ENCODE measurements at places on chromosomes 5 and 9. TPM values are rescaled to one million over a fixed set of nuclear protein-coding genes. Genes with fewer than 3 reads are reported as not detected.

- peaks cover 9% of the 10 kb centered on the region for H3K27me3 ChIP-seq
- peaks cover 13% of the 10 kb centered on the region for H3K4me1 ChIP-seq
These were observed 502 bp upstream of the CERCAM start for GRCh38 chr9:128420060-128420650.

The WNT8A gene
- total RNA-seq, result not detected

GRCh38 chr9:21081999-21082398, 4.3 kb upstream of the IFNB1 start:
- H3K4me1 ChIP-seq, result peaks cover 13% of the 10 kb centered on the region
- no peak for DNase-seq
- peaks cover 2% of the 10 kb centered on the region for H3K27me3 ChIP-seq
- no peak overlapping the region for H3K4me3 ChIP-seq
- no peaks in the 10 kb centered on the region for H3K36me3 ChIP-seq

DNA sequence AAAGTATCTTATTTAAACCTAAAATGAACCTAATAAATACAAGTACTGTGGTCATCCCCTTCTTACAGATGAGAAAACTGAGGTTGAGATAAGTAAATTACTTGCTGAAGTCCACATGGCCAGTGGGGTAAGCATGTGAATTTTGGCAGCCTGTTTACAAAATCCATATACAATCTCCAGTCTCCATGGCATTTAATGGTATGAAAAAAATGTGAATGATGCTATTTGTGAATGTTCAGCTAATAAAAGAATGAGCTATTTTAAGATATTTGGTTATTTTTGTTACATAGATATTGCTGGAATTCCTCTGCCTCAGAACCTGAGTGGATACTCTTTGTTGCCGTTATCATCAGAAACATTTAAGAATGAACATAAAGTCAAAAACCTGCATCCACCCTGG, 19.3 kb upstream of the GPR150 start:
- DNase-seq, result no peak
- H3K36me3 ChIP-seq, result no peaks in the 10 kb centered on the region
- no peak overlapping the region for H3K4me3 ChIP-seq
- no peaks in the 10 kb centered on the region for H3K27me3 ChIP-seq
- no peaks in the 10 kb centered on the region for H3K4me1 ChIP-seq

DNA sequence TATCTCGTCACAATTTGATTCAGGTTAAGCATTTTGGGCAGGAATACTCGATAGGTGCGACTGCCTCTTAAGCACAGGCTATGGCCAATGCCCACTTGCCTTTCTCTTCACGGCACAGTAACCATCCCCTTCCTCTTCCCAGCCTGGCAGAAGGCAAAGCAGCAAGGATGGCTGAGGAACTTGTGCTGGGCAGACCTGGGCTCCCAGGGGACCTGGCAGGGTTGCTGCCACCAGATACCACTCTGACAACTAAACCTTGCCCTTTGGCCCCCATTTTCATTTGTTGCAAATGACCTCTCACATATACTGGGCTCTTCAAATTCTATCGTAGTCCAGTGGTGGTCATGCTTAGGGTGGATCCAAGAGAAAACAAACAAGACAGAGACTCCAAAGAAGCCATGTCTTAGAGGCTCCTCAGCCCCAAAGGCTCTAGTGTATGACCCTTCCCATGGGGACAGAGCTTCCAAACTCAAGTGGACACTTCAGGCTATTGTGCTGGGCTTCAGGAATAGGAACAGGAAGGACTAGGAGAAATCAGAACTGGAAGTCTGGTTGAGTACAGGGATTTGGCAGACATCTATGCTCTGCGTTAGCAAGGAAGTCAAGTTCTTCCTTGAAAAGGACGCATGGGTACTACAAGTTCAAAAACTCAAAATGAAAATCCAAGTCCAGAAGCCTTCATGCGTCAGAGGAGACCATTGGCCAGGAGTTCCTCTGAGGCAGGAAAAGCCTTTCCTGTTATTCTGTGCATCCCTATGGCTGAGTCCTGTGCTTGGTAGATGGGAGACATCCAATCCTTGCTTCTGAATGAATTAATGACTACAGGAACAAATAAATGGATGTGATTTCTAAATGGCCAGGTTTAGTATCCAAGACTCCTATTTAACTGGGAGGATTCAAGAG, 64.6 kb upstream of the PLPP1 start:
- no peaks in the 10 kb centered on the region for H3K36me3 ChIP-seq
- no peaks in the 10 kb centered on the region for H3K27me3 ChIP-seq
- H3K4me3 ChIP-seq, result no peak overlapping the region
- DNase-seq, result peak; percentile 74
- peaks cover 33% of the 10 kb centered on the region for H3K4me1 ChIP-seq

DNA sequence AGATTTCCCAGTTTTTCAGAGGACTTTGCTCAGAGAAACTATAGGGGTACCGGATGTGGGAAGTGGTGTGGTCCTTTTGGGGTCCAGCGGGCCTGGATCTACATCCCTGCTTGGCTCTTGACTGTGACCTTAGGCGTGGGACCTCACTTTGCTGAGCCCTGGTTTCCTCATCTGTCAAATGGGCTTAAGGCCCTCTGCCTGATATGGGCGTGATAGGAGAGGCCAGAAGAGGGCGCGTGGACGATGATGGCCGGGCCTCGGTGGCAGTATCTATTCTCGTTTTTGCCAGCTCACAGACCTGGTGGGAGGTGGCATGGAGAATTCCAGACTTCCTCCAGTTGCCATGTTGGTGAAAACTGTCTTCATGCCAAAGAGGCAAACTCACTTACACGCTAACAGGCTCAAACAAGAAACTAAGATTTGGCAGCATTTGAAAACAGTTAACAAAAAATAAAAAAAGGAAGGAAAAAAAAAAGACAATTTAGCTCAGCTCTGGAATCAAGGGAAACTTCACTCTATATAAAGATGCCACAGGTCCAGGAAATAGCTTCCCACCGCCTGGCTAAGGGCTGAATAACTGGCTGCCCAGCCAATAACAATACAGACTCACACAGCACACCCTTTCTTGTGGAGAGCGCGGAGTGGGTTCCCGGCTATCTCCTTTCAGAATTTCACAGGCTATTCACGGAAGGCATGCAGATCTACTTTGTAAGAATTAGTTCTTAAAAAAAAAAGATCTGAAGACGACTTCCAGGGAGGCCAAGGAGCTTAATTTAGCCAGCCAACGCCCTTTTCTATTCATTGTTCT, 1.7 kb downstream of the SH3PXD2B start:
- no peaks in the 10 kb centered on the region for H3K27me3 ChIP-seq
- peaks cover 2% of the 10 kb centered on the region for H3K36me3 ChIP-seq
- H3K4me3 ChIP-seq, result peak overlapping the region; percentile 98
- DNase-seq, result peak; percentile 90
- peaks cover 40% of the 10 kb centered on the region for H3K4me1 ChIP-seq
- peak overlapping the region; percentile 63 for H3K27ac ChIP-seq

- H3K4me3 ChIP-seq, result no peak overlapping the region
- H3K27me3 ChIP-seq, result no peaks in the 10 kb centered on the region
- peak; percentile 29 for DNase-seq
- H3K27ac ChIP-seq, result no peak overlapping the region
- no peaks in the 10 kb centered on the region for H3K36me3 ChIP-seq
These were observed 42.3 kb upstream of the MOCS2 start for GRCh38 chr5:53151713-53152458.

GRCh38 chr5:123144096-123144495, 55.1 kb downstream of the PRDM6 start:
- no peak for DNase-seq
- no peak overlapping the region for H3K27ac ChIP-seq
- no peak overlapping the region for H3K4me3 ChIP-seq
- H3K36me3 ChIP-seq, result no peaks in the 10 kb centered on the region
- no peaks in the 10 kb centered on the region for H3K4me1 ChIP-seq

The ASPN gene
- not detected for total RNA-seq

DNA sequence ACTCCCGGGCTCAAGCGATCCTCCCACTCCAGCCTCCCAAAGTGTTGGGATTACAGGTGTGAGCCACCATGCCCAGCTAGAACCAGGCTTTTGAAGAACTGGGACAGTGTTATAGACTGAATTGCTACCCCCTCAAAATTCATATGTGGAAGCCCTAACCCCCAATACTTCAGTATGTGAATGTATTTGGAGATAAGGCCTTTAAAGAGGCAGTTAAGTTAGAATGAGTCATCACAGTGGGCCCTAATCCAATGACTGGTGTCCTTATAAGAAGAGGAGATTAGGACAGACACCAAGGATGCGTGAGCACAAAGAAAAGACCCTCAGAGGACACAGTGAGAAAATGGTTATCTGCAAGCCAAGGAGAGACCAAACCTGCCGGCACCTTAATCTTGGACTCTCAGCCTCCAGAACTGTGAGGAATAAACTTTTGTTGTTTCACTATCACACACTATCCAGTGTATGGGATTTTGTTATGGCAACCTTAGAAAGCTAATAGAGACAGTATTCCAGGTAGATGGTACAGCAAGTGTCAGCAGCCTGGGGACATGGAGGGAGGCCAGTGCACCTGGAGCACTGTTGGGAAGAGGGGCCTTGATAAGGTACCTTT, 31.4 kb upstream of the ERGIC1 start:
- H3K4me1 ChIP-seq, result peaks cover 37% of the 10 kb centered on the region
- no peaks in the 10 kb centered on the region for H3K27me3 ChIP-seq
- H3K4me3 ChIP-seq, result no peak overlapping the region
- peak; percentile 47 for DNase-seq
- no peak overlapping the region for H3K27ac ChIP-seq

DNA sequence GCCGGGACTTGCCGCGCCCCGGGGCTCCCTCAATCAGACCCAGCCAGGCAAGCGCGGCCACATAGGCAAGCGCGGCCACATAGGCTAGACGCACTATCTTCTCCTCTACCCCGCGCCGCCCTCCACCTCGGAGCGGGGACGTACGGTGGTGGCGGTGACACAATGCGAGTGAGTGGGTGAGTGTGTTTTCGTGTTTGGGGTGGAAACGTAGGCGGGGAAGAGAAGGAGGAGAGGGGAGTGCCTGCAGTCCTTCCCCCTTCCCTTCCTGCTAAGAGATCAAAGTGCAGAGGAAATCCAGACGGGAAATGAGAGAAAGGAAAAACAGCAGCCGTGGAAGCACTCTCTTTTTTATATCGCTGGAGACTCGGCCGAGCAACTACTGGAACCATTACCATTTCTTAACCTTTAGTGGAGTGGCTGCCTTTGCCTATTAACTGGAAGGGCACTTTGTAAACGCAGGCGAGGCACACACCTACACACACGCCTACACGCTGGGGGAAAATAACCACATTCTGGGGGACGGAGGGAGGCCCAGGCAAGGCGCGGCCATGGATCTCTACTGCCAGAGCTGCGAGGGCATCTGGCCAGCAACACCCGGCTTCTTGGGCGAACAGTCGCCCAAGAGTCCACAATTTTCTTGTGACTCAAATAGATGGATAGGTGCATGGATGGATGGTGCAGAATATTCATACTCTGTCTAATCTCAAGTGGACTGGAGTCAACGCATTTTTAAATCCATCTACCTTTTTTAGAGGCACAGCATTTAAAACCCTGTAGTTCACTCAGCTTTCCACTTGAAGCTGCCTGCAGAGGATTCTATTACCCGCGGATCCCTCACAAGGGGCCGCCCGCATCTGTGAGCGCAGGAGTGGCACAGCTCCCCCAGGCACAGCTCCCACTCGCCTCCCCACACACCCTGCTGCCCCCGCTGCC, 2.1 kb downstream of the EDIL3 start:
- H3K4me3 ChIP-seq, result peak overlapping the region; percentile 51
- no peaks in the 10 kb centered on the region for H3K36me3 ChIP-seq
- H3K27ac ChIP-seq, result peak overlapping the region; percentile 22
- peaks cover 19% of the 10 kb centered on the region for H3K4me1 ChIP-seq
- no peaks in the 10 kb centered on the region for H3K27me3 ChIP-seq

DNA sequence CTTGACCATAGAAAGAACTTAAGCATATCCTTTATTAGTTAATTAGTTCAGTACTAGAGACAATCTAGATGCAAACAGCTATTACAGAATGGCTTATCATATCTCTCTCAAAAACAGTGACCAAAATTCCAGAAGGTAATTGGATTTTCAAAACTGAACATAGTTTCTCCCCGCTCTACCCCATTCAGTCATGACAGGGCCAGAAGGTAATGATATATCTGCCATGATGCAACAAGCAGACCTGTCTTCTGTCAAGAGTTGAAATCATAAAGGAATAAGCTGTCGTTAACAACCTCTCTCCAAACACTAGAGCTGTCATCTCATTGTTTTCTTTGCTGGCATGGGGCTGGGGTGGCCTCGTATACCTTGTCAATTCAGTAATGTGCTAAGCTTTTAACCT, 200.5 kb upstream of the POU5F2 start:
- no peaks in the 10 kb centered on the region for H3K27me3 ChIP-seq
- no peaks in the 10 kb centered on the region for H3K36me3 ChIP-seq
- H3K27ac ChIP-seq, result no peak overlapping the region
- no peaks in the 10 kb centered on the region for H3K4me1 ChIP-seq
- no peak for DNase-seq

GRCh38 chr5:15592728-15593127, 92.7 kb downstream of the FBXL7 start:
- H3K36me3 ChIP-seq, result no peaks in the 10 kb centered on the region
- H3K27me3 ChIP-seq, result no peaks in the 10 kb centered on the region
- DNase-seq, result peak; percentile 19
- H3K4me3 ChIP-seq, result no peak overlapping the region

The CDKN2B gene
- total RNA-seq, result 2.3 TPM

DNA sequence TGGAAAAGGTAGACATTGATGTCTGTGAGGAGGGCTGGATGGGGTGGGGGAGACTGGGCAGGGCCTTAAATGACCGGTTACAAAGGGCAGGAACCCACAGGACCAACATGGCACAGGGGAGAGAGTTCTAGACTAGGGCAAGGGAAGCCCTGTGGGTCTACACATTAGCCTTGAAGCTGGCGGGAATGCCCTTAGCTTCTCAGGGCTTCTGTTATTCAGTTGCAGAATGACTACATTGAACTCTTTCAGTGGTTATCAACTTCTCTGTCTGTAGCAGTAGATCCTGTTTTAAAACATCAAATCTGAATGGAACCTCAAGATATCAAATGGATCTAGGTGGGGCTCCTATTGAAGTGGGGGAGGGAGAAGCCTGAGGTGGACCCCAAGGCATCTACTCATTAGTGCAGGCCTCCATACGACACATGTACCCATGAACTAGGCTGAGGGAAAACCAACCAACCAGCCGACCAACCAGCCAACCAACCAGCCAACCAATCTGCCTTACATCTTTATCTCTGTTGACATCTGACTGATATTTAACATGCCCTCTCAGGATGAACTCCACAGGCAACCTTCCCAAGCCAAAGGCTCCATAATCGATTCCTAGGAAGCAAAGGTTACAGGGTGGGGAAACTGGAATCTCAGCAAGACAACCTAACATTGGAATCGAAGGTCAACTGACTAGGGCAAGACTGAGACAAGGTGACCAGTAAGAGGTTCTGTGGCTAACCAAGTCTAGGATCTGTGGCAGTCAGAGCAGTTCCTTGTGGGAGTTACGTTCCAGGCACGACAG, 48.3 kb downstream of the DAP start:
- H3K27ac ChIP-seq, result no peak overlapping the region
- no peaks in the 10 kb centered on the region for H3K27me3 ChIP-seq
- H3K4me1 ChIP-seq, result no peaks in the 10 kb centered on the region
- peaks cover 10% of the 10 kb centered on the region for H3K36me3 ChIP-seq

- no peak for DNase-seq
- no peak overlapping the region for H3K4me3 ChIP-seq
- H3K27me3 ChIP-seq, result no peaks in the 10 kb centered on the region
- no peaks in the 10 kb centered on the region for H3K36me3 ChIP-seq
- no peak overlapping the region for H3K27ac ChIP-seq
These were observed 7.9 kb downstream of the GOLM1 start for GRCh38 chr9:86091477-86091876.

- no peak for DNase-seq
- peaks cover 2% of the 10 kb centered on the region for H3K27me3 ChIP-seq
- H3K27ac ChIP-seq, result no peak overlapping the region
- H3K36me3 ChIP-seq, result no peaks in the 10 kb centered on the region
- no peak overlapping the region for H3K4me3 ChIP-seq
- H3K4me1 ChIP-seq, result no peaks in the 10 kb centered on the region
These were observed 67.7 kb downstream of the HMHB1 start for GRCh38 chr5:143879646-143880045.

The FBP2 gene
- total RNA-seq, result not detected

The ZNF189 gene
- total RNA-seq, result 14.4 TPM

All from endothelial cell of umbilical vein (primary cell).